Right ventricle myocardium inferior (tissue), 1 donor: ENCODE measurements at places on chromosomes 3 and 15. TPM values are rescaled to one million over a fixed set of nuclear protein-coding genes. Genes with fewer than 3 reads are reported as not detected.

GRCh38 chr3:179336345-179336929, 11.1 kb upstream of the MFN1 start:
- DNase-seq, result no peak

GRCh38 chr15:55606214-55606613, 18.1 kb upstream of the PYGO1 start:
- DNase-seq, result no peak

Gene AP3B2
- 0.54 TPM for total RNA-seq

- DNase-seq, result no peak
Observed at GRCh38 chr3:40623567-40623966, 98.8 kb downstream of the ZNF621 start.

Gene FAM162A
- 141 TPM for total RNA-seq

- DNase-seq, result no peak
Observed at GRCh38 chr3:131216801-131217200, 164.8 kb upstream of the NUDT16 start.

GRCh38 chr3:70889162-70890019, 577.0 kb upstream of the MDFIC2 start:
- no peak for DNase-seq

- DNase-seq, result peak; percentile 30
Observed at GRCh38 chr3:13822871-13823585, 56.8 kb downstream of the WNT7A start.

- DNase-seq, result no peak
Observed at GRCh38 chr3:56997675-56998074, 62.8 kb upstream of the SPATA12 start.

Gene SOX14
- total RNA-seq, result not detected

GRCh38 chr3:181930105-181930504, 218.4 kb downstream of the SOX2 start:
- no peak for DNase-seq

- DNase-seq, result no peak
Observed at GRCh38 chr3:54826251-54826691, 101.6 kb downstream of the LRTM1 start.

- DNase-seq, result no peak
Observed at GRCh38 chr3:152703245-152703890, 131.6 kb upstream of the P2RY1 start.

GRCh38 chr3:179932674-179933073, 104.1 kb downstream of the PEX5L start:
- DNase-seq, result no peak

GRCh38 chr3:51221959-51222358, 163.1 kb upstream of the MANF start:
- no peak for DNase-seq

GRCh38 chr3:109331692-109332091, 5.7 kb downstream of the DPPA4 start:
- no peak for DNase-seq

- DNase-seq, result peak; percentile 86
Observed at GRCh38 chr3:186930641-186931531, 560 bp downstream of the ST6GAL1 start.

DNA sequence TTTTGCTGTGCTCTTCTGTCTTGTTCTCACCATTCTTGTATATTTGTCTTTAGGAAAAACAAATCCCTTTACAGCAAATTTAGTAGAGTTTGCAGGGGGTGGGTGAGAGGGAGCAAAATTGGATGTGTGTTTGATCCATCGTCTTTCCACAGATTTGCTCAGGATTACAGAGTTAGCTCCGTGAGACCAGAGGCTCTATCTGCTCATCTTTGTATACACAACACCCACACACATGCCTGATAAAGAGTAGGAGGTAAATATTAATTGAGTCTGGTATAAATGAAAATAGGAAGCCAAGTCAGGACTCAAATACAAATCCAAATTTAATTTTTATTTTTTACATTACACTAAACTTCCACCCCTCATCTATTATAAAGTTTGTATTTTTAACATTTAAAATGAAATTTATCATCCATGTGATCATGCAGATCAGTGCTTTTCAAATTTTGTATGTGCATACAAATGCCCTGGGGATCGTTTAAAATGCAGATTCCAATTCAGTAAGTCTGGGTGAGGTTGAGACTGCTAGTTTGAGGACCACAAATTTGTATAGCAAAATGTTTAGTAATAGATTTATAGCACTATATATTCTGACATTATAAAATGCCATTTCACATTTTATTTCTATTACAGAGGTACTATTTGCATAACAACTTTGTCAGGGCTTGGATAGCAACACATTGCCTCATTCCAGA, 326.7 kb downstream of the LSAMP start:
- no peak for DNase-seq

Gene PRSS50
- total RNA-seq, result 0.11 TPM

Gene SLC15A2
- 3.9 TPM for total RNA-seq

DNA sequence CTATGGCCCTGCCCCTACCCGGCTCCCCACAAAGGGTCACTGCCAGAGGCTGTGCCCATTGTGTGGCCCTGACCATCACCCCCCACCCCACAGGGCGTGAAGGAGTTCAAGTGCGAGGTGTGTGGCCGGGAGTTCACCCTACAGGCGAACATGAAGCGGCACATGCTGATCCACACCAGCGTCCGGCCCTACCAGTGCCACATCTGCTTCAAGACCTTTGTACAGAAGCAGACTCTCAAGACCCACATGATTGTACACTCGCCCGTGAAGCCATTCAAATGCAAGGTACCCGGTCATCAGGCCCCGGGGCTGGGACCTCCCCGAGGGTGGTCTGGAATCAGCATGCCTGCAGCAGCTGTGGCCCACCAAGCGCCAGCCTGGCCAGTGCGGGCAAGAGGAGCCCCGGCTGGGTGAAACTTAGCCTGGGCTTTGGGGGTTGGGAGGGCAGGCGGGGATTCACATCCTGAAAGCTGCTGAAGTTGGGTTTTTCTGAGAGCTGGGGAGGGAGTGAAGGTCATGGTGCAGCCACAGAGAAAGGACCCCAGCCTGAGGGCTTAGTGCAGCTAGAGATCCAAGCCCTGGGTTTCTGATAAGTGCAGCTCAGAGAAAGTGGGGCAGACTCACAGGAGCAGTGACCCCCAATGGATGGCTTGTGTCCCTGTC, 29.2 kb downstream of the IDH2 start:
- DNase-seq, result no peak

Gene HCLS1
- 13.9 TPM for total RNA-seq

DNA sequence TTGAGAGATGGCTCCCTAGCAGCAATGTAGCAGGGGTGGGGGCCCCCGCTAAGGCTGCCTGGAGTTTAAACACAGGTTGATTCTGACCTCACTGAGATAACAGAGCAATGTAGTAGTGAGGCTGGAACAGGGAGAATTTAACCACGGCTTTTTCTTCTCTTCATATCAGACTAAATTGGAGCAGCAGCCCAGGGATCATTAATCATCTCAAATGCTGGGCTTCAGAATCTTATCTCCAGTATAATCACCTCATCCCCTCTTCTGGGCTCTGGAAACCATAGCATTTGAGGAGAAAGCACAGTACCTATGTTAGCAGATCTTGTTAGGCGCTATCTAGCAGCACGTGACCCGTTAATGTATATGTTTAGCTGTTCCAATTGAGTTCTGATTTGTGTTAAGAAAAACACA, 25.4 kb upstream of the DET1 start:
- DNase-seq, result no peak

- peak; percentile 11 for DNase-seq
Observed at GRCh38 chr3:42608581-42608980, 8.1 kb downstream of the NKTR start.

Gene ITIH3
- total RNA-seq, result 0.43 TPM

GRCh38 chr3:110069761-110070160, 732.4 kb upstream of the DPPA4 start:
- no peak for DNase-seq

DNA sequence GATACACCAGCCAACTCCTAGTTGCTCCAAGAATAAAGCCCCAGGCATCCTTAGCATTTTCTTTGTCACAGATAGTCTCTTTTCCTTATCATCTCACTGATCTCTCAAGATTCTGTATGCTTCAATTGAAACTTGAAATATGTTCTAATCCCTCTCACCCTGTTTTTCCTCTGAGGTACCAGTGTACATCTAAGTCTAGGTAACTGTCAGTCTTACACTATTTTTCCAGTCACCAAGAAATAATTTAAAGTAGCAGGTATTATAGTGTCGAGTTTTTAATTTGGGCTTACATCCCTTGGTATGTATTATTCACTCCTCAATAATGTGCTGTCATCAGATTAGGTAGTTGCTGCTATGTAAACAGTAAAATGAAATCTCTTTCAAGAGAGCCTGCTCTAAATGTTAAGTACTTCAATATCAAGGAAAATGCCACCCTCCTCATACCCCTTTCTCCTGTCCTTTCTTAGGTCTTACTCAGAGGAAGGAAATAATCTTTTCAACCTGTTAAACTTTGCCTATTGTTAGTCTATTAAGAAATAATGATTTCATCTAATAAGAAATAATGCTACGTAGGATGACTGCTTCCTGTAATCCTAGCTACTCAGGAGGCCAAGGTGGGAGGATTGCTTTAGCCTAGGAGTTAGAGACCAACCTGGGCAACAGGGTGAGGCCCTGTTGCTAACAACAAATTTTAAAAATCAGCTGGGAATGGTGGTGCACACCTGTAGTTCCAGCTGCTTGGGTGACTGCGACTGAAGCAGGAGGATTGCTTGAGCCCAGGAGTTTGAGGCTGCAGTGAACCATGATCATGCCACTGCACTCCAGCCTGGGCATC, 39.8 kb downstream of the TSC22D2 start:
- DNase-seq, result no peak

- no peak for DNase-seq
Observed at GRCh38 chr3:196220587-196220986, 4.3 kb downstream of the SLC51A start.
